ENCODE measurements at places on chromosomes 1 and 21. TPM values are rescaled to one million over a fixed set of nuclear protein-coding genes. Genes with fewer than 3 reads are reported as not detected.

GRCh38 chr1:60906526-60906925, 175.8 kb upstream of the NFIA start:
- H3K27me3 ChIP-seq = no peaks in the 10 kb centered on the region
- no peak for DNase-seq
- H3K4me1 ChIP-seq = peaks cover 11% of the 10 kb centered on the region
- H3K4me3 ChIP-seq = no peak overlapping the region
- no peak overlapping the region for H3K27ac ChIP-seq

- no peak overlapping the region for H3K27ac ChIP-seq
- H3K4me3 ChIP-seq = no peak overlapping the region
- H3K36me3 ChIP-seq = no peaks in the 10 kb centered on the region
- no peaks in the 10 kb centered on the region for H3K4me1 ChIP-seq
- no peak for DNase-seq
Measured at GRCh38 chr1:215911406-215911968, 344.4 kb downstream of the KCTD3 start.

DNA sequence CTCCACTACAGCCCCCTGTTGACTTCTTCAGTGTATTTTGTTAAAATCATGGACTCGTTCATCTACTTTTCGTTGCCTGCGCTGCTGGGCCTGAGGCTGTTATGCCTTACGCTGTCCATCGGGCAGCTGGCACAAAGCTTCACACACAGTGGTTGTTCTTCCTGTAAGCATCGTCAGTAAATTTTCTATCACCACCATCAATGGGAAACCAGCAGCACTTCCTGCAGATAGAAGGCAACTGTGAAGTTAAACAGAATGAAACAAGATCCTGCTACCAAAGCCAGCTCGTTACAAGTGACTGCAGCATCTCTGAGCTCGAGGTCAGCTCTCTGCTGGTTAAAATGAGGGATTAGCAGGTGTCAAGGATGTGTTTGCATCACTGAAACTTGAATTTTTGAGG, 21.9 kb upstream of the PADI6 start:
- H3K36me3 ChIP-seq = peaks cover 2% of the 10 kb centered on the region
- no peak for DNase-seq

DNA sequence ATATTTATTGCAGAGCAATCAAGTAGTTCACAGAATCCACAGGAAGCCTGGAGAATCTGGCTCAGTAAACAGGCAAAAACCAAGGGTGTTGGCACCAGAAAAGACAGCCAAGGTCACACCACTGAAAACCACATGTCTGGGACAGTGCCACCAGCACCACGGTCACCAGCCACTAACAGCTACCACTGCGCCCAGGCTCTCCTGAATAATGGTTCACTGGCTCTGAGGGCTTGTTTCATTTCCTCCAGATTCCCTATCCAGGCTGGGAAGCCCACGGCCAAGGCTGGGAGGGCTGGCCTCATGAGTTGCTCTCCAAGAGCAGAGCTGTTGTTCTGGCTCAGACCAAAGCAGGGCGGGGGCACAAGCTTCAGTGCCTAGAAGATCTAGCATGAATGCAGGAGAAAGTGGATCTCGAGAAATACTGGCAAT, 54.5 kb upstream of the PTGFRN start:
- H3K27me3 ChIP-seq = no peaks in the 10 kb centered on the region
- H3K27ac ChIP-seq = no peak overlapping the region
- no peak overlapping the region for H3K4me3 ChIP-seq
- DNase-seq = no peak
- peaks cover 15% of the 10 kb centered on the region for H3K4me1 ChIP-seq

DNA sequence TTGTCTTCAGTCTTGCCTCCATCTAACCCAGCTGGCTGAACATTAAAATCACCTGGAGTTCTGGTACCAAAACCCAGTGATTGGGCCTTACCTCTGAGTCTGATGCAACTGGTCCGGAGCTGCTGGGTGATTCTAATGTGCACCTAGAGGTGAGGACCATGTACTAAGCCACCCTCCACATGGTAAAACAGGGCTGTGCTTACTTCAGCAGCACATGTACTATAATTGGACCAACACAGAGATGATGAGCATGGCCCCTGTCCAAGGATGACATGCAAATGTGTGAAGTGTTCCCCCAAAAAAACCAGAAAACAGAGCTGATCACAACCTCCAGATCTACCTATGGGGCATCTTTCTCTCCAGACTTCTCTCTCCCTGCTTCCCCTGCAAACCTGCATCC, 37.0 kb downstream of the ELK4 start:
- H3K36me3 ChIP-seq = peaks cover 5% of the 10 kb centered on the region
- no peaks in the 10 kb centered on the region for H3K4me1 ChIP-seq
- no peaks in the 10 kb centered on the region for H3K27me3 ChIP-seq

- H3K36me3 ChIP-seq = no peaks in the 10 kb centered on the region
- H3K27ac ChIP-seq = no peak overlapping the region
- H3K4me1 ChIP-seq = no peaks in the 10 kb centered on the region
- no peak for DNase-seq
Measured at GRCh38 chr21:32807717-32808380, 36.3 kb upstream of the PAXBP1 start.

- H3K4me1 ChIP-seq = peaks cover 6% of the 10 kb centered on the region
- H3K27ac ChIP-seq = no peak overlapping the region
- H3K4me3 ChIP-seq = no peak overlapping the region
- H3K27me3 ChIP-seq = no peaks in the 10 kb centered on the region
Measured at GRCh38 chr1:209190591-209191261, 392.8 kb upstream of the CAMK1G start.

DNA sequence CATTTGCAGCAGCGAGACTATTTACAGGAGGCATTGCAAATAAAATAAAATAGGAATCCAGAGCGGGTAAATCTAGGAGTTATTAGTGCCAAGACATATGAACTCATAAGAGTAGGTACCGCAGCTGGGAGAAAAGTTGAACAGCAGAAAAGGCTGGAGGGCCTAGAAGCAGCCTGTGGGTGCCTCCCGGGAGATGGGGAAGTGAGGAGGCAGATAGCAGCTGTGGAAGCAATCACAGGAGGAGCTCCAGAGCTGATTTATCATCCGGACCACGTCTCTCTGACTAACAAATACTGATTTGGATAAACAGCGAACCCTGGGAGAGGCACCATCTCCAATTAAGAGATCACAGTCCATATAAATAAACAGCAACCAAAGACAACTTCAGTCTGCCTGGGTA, 64.6 kb downstream of the BRINP2 start:
- no peaks in the 10 kb centered on the region for H3K27me3 ChIP-seq
- no peaks in the 10 kb centered on the region for H3K36me3 ChIP-seq
- H3K27ac ChIP-seq = no peak overlapping the region

DNA sequence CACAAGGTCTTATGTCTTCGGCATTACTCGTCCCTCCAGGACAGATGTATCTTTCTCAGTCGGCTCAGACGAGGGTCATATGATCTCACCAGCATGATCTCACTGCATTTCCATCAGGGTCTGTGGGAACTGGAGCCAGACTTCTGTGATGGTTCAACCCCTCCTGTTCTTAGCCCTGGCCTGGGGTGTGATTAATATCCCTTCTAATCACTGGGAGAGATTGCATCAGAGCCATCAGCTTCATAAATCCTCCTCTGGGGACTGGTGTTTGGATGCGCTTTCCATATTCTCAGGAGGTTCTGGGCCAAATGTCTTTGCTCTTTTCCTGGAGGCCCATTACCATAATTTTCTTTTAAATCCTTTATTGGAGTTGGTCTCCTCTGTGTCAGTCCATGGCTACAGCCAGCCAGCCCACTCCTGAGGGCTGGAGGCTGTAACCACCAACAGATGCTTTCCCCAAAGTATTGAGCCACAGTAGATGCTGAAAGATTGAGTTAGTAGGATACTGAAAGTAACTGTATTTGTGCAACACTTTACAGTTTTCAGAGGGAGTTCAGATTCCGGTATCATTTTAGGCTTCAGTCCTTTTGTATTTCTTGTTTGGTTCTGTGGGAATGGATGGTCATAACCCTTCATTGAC, 20.0 kb downstream of the CACNA1E start:
- H3K36me3 ChIP-seq = no peaks in the 10 kb centered on the region
- H3K4me3 ChIP-seq = no peak overlapping the region
- no peaks in the 10 kb centered on the region for H3K4me1 ChIP-seq
- no peak overlapping the region for H3K27ac ChIP-seq
- H3K27me3 ChIP-seq = no peaks in the 10 kb centered on the region
- DNase-seq = no peak

GRCh38 chr1:109643385-109644230, 12.3 kb upstream of the GSTM4 start:
- H3K27me3 ChIP-seq = no peaks in the 10 kb centered on the region
- no peaks in the 10 kb centered on the region for H3K36me3 ChIP-seq
- DNase-seq = peak; percentile 93
- no peak overlapping the region for H3K27ac ChIP-seq
- no peaks in the 10 kb centered on the region for H3K4me1 ChIP-seq

GRCh38 chr1:239432255-239432654, 45.9 kb downstream of the CHRM3 start:
- H3K36me3 ChIP-seq = no peaks in the 10 kb centered on the region
- 0 out of 2 replicates have a peak, but pooled peaks cover 2% of the 10 kb centered on the region for H3K4me1 ChIP-seq

GRCh38 chr1:76715474-76715873, 151.8 kb upstream of the ST6GALNAC5 start:
- DNase-seq = no peak
- H3K27me3 ChIP-seq = no peaks in the 10 kb centered on the region

- no peaks in the 10 kb centered on the region for H3K4me1 ChIP-seq
- H3K27me3 ChIP-seq = no peaks in the 10 kb centered on the region
- H3K27ac ChIP-seq = no peak overlapping the region
- H3K4me3 ChIP-seq = no peak overlapping the region
Measured at GRCh38 chr1:167276969-167277368, 56.3 kb downstream of the POU2F1 start.

DNA sequence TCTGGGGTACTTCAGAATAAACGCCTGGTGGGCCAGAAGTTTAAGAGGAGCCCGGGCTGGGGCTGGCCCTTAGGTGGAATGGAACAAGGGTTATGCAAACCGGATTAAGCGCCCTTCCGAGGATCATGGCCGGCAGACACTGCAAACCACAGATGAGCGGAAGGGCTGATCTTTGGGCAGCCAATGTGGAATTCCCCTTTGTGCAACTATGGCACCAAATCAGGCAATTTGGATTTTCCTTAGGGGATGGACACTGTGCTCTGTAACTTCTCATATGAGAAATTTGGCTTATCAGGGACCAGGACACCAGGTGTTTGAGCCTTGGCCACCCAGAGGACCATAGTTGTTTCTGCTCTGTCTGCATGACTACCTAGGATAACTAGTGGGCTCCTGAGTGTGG, 5.7 kb upstream of the IL10 start:
- no peak overlapping the region for H3K4me3 ChIP-seq
- no peaks in the 10 kb centered on the region for H3K27me3 ChIP-seq
- no peak for DNase-seq
- no peaks in the 10 kb centered on the region for H3K36me3 ChIP-seq
- no peaks in the 10 kb centered on the region for H3K4me1 ChIP-seq

DNA sequence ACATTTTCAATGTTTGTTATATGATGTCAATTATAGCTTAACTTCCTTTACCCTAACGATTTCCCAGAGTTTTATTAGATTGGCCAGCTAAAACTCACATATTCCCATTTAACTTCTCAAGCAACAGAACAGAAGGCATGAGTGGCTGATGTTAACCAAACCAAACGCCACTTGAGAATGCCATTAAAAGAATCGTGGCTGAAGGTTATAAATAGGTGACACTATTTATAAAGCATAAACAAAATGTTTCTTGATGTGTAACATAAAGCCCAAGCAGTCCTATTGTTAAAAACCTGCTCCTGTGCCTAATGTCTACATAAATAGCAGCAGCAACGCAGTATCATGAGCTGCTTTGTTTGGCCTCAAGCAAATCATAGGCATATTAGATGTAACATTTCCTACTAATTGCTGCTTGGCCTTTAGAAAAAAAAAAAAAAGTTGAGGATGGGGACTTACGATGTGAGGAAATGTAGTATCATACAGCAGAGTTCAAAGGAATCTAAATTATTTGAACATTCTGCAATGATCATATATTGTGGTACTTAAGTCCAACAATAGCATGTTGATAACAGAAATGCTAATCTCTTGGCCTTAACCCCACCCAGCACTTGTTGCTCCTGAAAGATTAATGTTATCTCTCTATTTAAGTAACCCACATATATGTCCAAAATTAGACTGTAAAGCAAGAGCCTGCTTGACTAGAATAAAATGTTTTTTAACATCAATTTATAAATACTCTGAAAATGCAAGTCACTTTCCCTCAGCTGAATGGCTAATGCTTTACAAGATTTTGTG, 106.0 kb downstream of the ESRRG start:
- no peaks in the 10 kb centered on the region for H3K4me1 ChIP-seq
- no peak overlapping the region for H3K27ac ChIP-seq
- H3K4me3 ChIP-seq = no peak overlapping the region
- no peak for DNase-seq
- no peaks in the 10 kb centered on the region for H3K36me3 ChIP-seq

DNA sequence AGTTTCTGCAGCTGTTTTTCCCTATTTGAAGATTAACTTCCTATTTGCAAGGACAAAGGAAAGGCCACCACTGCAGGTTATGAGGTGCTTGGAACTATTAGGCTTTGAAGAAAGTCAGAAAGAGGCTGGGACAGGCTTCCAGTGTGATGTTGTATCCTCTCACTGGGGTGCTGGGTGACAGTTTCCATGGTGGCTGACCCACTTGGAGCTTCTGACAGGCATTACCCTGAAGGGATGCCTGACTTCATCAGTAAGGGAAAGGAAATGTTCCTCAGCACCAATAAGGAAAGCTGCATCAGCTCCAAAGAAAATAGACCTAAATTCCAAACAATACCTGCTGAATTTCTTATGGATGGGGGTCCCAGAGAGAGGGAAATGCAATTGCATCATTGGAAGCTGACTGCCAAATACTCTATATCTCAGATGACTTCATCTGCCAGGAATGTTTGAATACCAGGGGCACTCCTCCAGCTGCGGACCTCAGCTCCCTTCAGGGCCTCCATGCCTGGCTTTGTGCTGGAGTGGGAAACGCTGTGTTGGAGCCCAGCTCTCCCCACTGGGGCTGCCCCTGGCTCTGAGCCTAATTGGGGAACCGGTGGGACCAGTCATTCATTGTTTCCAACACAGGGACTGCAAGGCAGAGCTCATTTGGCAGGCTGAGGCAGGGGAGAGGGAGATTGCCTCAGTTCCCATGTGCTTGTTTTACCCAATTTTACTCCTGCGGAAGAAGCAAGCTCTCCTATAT, 76.6 kb downstream of the RGL1 start:
- no peaks in the 10 kb centered on the region for H3K27me3 ChIP-seq
- no peaks in the 10 kb centered on the region for H3K36me3 ChIP-seq
- no peak overlapping the region for H3K27ac ChIP-seq
- H3K4me1 ChIP-seq = peaks cover 5% of the 10 kb centered on the region
- H3K4me3 ChIP-seq = no peak overlapping the region
- DNase-seq = peak; percentile 72

Gene NR0B2
- total RNA-seq = not detected

Gene CGN
- total RNA-seq = 30.9 TPM

Gene MAP3K21
- 11.6 TPM for total RNA-seq

Gene HECTD3
- 36.0 TPM for total RNA-seq

Gene OLIG2
- 2.0 TPM for total RNA-seq

All from H9 (cell line).